ENCODE measurements at places on chromosomes 4 and X.

- no peak for DNase-seq
Observed at GRCh38 chrX:8546715-8547114, 82.1 kb downstream of the VCX3B start.

DNA sequence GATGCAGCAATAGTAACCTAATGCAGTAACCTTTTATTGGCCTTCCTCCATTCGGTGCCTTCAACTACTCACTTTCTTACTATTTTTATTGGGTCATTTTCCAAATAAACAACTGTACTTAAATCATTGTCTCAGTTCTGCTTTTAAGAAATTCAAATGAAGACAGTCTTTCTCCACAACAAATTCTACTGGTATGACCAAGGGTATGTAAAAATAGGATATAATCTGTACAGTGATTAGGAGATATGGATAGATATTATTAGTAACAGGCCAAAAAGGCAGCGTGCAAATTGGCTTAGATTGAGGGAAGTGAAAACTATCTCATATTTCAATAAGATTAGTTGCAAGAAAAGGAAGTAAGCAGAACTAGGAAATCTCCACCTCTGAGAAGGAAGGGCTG is 177.4 kb upstream of the PPP1R2C start:
- DNase-seq = no peak

GRCh38 chr4:181611033-181611711 is 632.0 kb upstream of the TENM3 start:
- DNase-seq = no peak

- DNase-seq = no peak
Observed at GRCh38 chr4:16196482-16197393, 29.5 kb downstream of the TAPT1 start.

- no peak for DNase-seq
Observed at GRCh38 chr4:110198049-110198434, 373 bp downstream of the ELOVL6 start.

DNA sequence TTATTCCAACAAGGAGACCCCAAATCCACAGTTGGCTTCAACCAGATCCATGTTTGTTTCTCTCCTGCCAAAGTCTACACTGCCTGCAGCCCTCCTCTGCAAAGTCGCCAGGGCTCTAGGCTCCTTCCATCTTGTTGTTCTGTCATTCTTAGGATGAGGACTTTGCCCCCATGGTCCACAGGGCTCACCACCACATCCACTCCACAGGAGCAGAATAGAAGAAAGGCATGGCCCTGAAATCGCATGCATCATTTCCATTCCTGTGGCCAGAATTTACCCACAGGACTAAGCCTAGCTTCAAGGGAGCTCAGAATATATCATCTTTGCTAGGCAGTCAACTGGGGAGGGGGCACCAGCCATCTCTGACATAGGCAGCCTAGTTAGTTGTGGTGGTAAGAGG is 254.7 kb downstream of the FBXW7 start:
- DNase-seq = no peak

- DNase-seq = no peak
Observed at GRCh38 chrX:15416133-15416993, 32.1 kb upstream of the VEGFD start.

- DNase-seq = no peak
Observed at GRCh38 chrX:5788910-5789309, 439.8 kb downstream of the NLGN4X start.

GRCh38 chr4:140312100-140312499 is 61.3 kb upstream of the SCOC start:
- DNase-seq = no peak

- no peak for DNase-seq
Observed at GRCh38 chr4:137861682-137862081, 329.4 kb upstream of the PCDH18 start.

DNA sequence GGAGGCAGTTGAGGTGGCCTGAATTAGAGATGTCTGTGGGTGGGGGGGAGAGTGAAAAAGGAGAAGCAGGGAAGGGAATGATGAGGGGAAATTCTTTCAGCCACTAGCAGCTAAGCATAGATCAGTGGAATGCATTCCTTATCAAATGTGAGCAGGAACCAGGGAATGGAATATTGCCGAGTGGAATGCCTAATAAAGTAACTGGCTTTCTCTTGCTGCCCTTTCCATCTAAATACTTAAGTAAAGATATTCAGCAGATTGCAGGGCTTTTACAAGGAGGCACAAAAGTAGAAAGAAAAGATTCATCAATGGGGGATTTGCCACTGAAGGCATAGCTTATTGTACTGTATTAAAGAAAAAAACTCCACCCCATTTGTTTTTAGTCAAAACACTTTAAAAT is 263.0 kb upstream of the RPS6KA3 start:
- no peak for DNase-seq

- DNase-seq = no peak
Observed at GRCh38 chr4:110460074-110460746, 15.7 kb upstream of the ENPEP start.

GRCh38 chr4:145307763-145308430 is 127.5 kb upstream of the OTUD4 start:
- no peak for DNase-seq

DNA sequence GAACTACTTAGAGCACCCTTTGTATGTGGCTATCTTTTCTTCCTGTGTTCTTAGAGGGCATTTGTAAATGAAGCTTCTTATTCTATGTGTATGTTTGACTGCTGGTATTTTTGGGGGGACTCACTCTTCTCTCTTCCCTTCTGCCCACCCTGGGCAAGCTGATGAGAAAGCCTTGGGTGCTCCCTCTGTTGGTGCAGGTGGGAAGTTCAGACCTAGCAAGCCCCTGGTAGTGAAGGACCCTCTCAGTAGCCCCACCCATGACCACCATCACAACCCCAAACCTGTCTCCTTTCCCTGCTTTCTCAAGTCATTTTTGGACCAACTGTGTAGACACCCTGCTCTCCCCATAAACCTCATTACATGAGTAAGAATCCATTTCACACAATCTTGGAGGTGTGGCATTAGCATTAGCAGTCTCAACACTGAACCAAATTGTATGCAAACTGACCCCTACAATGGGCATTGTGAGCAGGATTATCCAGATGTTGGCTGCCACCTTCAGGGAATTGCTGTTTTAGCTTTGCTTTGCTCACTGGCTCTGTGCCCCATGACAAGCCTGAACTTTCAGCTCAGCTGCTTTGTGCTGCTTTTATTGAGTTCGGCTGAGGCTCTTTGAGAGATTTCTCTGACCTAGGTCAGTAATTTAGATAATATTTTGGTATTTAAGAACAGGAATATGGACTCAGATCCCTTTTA is 27.9 kb downstream of the TRIM61 start:
- no peak for DNase-seq

DNA sequence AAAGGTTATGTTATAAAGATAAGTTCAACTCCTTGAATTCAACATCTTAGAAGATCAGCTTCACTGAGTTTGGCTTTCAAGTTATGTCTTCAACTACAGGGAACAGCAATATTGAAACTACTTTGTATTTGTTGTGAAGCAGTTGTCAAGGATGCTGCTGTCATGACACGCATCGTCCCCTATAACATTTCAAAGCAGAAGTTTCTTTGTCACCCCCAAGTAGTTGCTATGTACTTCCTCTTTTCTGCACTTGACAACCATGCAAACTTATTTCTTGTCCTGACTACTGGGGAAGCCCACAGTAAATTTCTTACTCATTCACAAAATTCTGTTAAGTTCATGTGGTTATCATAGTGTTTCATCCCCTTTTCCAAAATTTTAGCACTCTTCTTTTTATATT is 14.3 kb downstream of the ANTXR2 start:
- no peak for DNase-seq

- DNase-seq = no peak
Observed at GRCh38 chrX:71111921-71112431, 599 bp upstream of the IL2RG start.

DNA sequence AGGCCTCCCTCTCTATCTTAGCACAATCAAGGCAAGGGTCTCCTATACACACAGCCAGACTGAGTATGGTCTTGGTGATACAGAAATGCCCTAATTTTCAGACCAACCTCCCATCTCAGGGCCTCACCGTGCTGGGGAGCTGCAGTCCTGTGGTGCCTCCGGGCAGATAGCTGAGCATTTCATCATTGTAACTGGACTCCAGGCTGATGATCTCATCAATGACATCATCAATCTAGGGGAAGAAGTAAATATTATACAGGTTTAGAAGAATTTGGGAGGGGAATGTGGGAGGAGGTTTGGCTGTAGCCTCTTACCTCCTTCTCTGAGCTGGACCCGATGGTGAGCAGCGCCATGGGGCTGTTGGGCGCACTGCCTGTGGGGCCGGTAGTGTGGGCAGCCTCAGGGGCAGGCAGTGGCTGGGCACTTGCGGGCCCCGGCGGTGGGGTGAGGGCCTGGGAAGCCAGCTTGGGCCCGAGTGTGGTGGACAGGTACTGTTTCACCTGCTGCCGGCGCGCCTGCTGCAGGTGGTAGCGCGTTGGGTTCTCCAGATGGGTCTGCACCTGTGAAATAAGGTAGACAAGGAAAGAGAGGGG is 5.2 kb downstream of the TFE3 start:
- DNase-seq = no peak

DNA sequence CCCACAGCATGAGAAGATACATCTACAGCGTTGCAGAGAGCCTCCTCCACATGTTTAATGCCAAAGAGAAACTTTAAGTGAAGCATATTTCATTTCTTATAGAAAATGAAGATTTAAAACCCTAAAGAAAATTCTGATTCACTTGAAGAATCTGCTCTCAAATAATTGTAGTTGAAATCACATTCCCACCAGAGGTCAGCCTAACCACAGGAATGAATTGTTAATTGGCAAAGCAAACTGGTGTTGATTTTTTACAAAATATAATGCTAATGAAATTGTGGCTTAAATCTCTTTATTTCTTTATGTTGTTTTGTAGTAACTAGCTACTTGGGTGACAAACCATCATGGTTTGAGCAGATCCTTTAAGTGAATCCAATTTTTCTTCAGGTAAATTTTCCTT is 31.1 kb upstream of the WDR17 start:
- DNase-seq = no peak

DNA sequence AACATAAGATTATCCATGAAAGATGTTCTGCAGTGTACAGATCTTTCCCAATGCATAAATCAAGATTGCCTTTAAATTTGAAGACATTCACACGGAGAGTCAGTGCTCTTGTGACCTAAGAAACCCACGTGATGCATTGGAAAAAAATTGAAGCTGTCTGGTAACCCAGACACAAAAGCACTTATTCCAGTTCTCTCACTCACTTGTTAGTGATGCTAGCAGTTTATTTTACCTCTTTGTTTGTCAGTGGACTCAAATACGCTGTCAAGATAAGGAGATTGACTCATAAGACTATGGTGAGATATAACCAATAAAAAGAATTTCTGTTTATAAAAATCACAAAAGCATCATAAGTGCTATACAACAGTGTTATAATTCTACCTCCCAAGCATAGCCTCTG is 245.8 kb upstream of the SMIM31 start:
- DNase-seq = no peak

GRCh38 chr4:17316566-17316965 is 195.3 kb downstream of the QDPR start:
- no peak for DNase-seq

GRCh38 chr4:3364634-3365314 is 72.0 kb downstream of the RGS12 start:
- no peak for DNase-seq

DNA sequence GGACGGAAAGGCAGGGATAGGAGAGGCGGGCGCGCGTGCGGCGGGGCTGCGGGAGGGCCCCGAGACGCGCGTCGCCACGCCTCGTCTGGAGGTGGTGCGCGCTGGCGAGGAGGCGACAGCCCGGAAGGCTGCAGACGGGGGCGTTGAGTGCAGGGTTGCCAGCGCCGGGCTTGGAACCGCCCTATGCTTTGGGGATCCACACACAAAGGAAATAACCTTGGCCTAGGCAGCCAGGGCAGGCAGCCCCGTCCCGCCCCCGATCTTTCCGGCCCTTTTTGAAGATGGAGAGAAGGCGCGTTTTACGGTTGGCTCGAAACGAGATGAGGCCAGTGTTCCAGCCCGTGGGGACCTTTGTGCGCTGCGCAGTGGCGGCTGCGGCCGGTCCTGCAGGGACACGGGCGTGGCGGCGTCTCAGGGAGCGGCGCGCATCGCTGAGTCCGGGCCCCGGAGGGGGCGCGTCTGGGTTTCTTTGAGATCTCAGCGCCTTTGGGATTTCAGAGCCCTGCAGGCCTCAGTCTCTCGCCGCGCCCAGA is 50.8 kb upstream of the TRIM2 start:
- no peak for DNase-seq

DNA sequence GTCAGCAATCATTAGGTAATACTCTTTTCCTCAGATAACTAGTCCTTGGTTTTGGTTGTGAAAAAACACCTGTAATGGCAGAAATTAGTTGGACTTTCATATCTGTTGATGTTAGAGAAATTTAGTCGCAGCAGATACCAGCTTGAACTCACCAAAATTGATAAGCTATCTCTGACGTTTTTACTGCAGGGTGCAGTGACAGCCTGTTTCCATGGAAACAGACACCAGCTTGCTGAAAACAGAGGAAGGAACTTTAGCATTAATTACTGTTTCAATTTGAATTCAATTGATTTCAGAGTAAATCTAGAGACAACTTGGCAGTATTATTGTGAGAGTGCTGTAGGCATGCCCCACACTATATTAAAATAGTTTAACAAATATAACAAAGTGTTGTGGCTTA is 246.5 kb downstream of the PPP1R2C start:
- no peak for DNase-seq

- no peak for DNase-seq
Observed at GRCh38 chrX:40003428-40004245, 94.1 kb downstream of the BCOR start.

DNA sequence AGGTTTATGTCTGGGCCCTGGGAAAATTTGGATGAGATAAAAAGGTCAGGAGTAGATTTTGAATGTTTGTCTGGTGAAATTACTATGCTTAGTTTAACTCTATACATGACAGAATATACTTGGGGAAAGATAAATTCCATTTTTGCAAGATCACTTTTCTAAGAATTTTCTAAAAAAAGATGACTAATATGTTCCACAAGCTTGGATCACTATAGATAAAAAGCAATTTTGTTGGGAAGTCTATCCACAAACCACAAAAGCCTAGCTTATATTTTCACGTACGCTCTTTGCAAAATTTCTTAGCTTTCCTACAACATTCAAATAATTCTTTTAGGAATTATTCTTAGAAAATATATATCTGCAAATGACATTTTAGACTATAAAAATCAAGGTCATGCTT is 20.6 kb upstream of the COQ2 start:
- DNase-seq = no peak

- DNase-seq = no peak
Observed at GRCh38 chr4:52266537-52267137, 215.5 kb downstream of the SPATA18 start.

DNA sequence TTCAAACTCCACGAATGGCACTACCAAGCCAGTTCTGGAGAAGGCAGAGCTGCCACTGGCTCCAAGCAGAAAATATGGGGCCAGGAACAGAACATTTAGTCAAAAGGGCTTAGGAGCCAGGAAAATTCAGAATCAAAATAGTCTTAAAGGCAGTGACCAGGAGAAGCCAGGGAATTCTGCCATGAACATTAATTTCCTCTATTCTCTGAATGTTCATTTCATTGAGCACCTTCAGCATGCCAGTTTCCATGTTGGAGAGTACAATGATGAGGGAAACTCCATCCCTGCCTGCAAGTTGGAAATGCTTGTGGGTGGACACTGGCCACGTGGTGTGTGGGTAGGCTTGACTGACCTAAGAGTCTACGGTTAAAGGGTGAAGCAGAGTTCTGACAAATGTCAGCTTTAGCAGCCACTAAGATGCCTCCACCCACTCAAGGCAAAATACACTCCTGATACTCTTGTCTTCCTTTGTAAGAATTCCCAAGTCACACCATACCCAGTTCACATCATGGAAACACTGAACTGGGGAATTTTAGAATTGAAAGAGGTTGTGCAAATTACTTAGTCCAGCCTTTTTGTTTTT is 190.1 kb upstream of the C1QTNF7 start:
- DNase-seq = no peak
